ENCODE measurements at places on chromosomes 1 and 21.

- DNase-seq, result no peak
Observed at GRCh38 chr21:27590271-27590670, 623.4 kb upstream of the ADAMTS5 start.

GRCh38 chr21:40422896-40423635 lies 423.9 kb downstream of the DSCAM start:
- DNase-seq, result no peak

- DNase-seq, result no peak
Observed at GRCh38 chr1:202664083-202664482, 46.2 kb downstream of the SYT2 start.

DNA sequence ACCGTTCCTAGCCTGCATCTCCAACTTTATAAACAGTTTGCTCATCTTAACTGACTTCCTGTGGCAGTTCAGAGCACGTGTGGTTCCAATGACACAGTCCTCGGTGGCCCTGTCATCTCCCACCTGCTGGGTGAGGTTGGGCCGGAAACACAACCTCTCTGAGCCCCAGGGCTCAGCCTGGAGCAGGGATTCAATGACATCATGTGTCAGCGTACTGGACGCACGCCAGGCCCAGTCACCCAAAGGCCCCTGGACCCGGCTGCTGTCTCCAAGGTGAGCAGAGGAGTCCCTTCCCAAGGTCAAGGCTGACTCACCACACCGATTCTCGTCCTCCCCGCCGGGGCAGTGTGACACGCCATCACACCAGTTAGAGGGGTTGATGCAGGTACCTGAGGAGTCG lies 19.9 kb downstream of the TMPRSS2 start:
- no peak for DNase-seq

GRCh38 chr1:4404854-4405590 lies 249.4 kb upstream of the AJAP1 start:
- no peak for DNase-seq

DNA sequence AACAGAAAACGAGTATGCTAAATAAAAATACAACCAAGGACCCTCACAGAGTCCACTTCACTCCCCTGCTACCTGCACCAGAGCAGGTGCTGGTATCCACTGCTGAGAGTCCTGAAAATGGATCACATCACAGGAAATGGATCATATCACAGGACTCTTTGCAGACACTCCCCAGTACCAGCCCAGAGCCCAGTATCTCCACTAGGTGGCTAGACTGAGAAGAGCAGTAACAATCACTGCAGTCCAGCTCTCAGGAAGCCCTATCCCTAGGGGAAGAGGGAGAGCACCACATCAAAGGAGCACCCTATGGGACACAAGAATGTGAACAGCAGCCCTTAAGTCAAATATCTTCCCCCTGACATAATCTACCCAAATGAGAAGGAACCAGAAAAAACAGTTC lies 28.0 kb downstream of the AGBL4 start:
- DNase-seq, result no peak

DNA sequence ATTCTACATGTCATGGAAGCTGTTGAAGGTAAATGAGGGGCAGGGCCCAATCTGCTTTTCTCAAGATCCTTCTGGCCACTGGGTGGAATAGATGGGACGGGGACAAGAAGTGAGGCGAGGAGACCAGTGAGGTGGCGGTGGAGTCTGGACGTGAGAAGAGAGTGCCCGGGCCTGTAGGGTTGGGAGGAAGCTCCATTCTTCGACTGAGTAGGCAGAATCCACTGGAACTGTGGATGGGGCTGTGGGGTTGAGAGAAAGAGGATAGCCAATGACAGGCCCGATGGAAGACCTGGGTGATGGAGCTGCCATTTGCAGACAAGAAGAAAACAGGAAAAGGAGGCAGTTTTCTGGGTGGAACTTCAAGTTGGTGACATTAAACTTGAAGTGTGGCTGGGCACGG lies 10.3 kb downstream of the SLC1A7 start:
- no peak for DNase-seq

GRCh38 chr1:208919371-208919770 lies 664.1 kb upstream of the CAMK1G start:
- DNase-seq, result no peak

DNA sequence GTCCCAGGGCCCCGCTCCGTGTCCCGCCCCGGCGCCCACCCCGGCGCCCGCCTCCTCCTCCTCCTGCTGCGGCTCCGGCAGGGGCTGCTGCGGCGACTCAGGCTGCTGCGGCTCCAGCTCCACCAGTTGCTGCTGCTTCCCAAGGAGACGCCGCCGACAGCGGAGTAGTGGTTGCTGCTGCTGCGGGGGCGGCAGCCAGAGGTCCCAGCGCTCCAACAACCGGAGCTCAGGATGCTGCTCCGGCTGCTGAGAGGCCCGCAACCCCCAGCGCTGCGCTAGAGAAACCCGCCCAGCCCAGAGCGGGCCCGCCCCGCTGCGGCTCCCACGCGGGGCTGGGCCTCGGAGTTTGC lies 1.1 kb downstream of the CRCT1 start:
- no peak for DNase-seq

GRCh38 chr21:34771512-34772028 lies 102.8 kb downstream of the CLIC6 start:
- DNase-seq, result no peak

DNA sequence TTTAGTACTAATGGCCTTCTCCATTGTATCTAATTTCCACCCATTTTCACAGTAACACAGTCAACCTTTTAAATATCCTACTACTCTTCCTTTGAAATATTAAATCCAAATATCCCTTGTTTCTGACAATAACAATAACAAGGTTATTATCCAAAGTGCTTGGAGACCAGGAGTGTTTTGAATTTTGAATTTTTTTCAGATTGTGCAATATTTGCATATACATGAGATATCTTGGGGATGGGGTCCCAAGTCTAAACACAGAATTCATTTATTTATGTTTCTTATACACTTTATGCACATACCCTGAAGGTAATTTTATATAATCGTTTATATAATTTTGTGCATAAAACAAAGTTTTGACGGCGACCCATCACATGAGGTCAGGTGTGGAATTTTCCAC lies 17.5 kb downstream of the DMAP1 start:
- DNase-seq, result no peak

- DNase-seq, result no peak
Observed at GRCh38 chr1:166980818-166981217, 5.5 kb upstream of the ILDR2 start.

GRCh38 chr1:25990702-25991395 lies 7.0 kb downstream of the PAFAH2 start:
- no peak for DNase-seq

DNA sequence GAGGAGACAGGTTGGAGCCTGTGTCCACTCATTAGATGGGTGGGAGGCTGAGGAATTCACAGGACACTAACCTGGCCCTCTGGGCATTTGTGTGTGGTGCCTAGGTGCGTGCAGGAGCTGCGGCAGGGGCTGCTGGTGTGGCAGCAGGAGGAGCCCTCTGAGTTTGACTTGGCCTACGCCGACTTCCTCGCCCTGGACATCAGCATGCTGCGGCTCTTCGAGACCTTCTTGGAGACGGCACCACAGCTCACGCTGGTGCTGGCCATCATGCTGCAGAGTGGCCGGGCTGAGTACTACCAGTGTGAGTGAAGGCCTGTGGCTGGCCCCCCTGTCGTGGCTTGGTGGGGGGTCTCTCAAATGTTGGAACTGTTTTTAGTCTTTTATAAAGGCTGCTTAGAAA lies 3.6 kb downstream of the XKR8 start:
- no peak for DNase-seq

DNA sequence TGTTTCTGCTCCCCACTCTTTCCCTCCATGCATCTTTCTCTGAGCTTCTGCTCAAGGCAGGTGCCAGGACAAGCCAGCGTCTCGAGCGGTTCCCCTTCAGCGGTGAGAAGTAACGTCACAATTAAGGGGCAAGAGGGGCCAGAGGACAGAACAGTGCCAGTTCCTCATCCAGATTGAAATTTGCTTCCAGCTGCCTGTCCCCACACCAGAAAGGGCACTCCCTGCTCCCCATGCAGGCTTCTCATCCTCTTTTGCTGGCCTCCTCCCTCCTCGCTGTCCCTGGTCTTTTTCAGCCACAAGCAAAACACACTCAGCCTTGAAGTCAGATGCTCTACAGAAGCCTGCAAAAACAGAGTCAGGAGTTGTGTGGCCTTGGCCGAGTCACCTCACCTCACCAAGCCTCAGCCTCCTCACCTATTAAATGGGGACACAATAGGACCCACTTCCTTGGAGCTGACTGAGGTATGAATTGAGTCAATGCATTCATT lies 35.0 kb upstream of the ECE1 start:
- no peak for DNase-seq

DNA sequence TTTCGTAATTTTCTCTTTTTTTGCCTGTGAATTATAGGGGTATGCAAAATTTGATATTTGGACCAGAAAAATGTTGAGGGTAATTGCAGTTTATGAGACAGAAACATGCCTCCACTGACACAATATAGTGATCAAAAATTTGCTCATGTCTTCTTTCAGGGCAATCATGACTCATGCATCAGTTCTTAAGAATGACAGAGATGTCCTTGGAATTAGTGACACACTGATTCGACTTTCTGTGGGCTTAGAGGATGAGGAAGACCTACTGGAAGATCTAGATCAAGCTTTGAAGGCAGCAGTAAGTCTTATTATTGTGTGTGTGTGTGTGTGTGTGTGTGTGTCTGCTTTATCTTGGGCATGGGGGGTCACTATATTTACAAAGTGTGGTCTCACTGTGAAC lies 27.5 kb downstream of the CTH start:
- no peak for DNase-seq

DNA sequence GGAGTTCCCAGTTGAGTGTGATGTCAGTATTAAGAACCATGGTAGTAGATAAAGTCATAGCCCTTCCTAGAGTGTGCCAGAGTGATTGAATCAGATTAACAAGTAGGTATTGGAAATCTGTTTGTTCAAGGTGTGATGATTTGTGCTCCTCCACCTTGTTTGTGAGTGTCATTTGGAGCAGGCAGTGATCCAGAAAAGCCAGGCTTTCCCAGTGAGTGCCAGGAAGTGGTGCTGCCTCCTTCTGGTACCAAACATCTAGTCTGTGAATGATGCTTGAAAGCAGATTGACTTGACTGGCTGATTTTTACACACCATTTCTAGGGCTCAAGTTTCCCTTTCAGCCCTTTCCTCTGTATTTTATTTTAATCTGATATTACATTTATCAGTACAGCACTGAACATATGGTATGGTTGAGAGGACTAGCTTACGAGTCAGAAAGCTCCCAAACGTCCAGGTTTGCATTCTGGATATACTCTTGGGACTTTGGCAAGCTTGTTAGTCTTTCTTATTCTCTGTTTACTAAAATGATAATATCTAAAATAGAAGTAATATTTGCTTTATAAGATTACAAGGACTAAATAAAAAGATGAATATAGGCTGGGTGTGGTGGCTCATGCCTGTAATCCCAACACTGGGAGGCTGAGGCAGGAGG lies 100.7 kb downstream of the PATJ start:
- DNase-seq, result no peak

GRCh38 chr1:11053758-11054137 lies 6.1 kb downstream of the SRM start:
- no peak for DNase-seq

GRCh38 chr1:211259638-211260126 lies 516 bp downstream of the RCOR3 start:
- peak; percentile 70 for DNase-seq

- DNase-seq, result no peak
Observed at GRCh38 chr1:213159376-213159775, 108.3 kb downstream of the RPS6KC1 start.

DNA sequence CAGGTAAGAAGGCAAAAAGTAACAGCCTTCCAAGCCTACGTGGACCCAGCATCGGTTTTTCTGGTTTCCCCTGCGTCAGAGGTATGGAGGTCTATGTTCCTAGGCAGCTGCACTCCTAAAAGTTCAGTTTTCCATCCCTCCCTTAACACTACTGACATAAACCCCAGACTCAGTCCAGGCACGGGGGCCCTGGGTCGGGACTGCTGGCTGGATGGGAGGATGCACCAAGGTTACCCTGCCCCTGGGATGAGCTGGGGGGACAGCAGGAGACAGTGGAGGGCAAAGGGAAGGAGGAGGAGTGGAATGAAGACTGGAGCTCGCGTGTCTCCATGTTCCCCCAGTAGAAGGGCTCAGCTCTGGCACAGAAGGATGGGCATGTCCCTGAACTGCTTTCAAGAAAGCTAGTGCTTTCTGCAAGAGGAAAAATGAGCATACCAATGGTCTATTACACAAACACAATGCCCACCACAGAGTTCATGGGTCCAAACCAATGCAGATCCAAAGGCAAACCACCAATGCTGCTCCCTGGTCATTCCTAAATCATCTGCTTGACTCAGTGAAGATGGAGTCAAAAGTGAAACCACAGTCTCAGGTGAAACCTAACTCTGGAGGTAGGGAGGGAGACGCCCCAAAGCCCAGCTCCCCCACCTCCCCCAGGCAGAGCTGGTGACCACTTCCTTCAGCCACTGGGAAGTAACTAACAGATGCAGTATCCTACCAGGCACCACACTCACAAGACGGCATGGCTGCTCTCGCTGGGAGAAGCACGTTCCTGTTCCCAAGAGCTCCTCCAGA lies 54.9 kb downstream of the CD46 start:
- no peak for DNase-seq

- no peak for DNase-seq
Observed at GRCh38 chr1:213244664-213245091, 193.6 kb downstream of the RPS6KC1 start.

DNA sequence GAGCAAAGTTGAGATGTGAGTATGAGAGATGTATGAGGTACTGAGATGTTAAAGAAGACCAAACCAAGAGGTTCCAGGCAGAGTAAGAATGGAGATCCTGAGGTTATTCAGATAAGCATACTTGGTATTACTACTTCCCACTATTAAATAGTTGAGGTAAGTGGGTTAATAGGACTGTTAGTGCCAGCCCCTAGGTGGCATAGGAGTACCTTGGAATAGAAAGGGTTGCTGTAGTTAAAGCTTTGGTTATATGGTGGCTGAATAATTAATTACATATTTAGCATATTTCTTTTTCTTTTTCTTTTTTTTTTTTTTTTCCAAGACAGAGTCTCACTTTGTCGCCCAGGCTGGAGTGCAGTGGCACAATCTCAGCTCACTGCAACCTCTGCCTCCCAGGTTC lies 397.9 kb upstream of the TMPRSS15 start:
- no peak for DNase-seq

DNA sequence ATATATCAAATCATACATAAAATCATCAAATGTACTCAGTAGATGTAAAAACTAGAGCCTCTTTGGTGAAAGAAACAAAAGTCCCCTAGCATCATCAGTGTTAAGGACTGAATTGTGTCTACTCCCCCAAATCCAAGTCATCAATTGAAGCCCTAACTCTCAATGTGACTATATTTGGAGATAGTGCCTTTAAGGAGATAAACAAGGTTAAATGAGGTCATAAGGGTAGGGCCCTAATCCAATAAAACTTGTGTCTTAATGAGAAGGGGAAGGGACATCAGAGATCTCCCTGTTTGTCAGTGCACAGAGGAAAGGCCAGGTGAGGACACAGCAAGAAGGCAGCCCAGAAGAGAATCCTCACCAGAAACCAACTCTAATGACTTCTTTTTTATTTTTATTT lies 33.5 kb downstream of the USP24 start:
- no peak for DNase-seq

Data from C1 segment of cervical spinal cord (tissue), 14 donors.